ENCODE measurements at places on chromosomes 6 and 20.

- no peak for DNase-seq
These were observed 39.9 kb upstream of the TAB2 start for GRCh38 chr6:149277621-149278020.

GRCh38 chr20:34907616-34908469 is 31.4 kb downstream of the ACSS2 start:
- no peak for DNase-seq

DNA sequence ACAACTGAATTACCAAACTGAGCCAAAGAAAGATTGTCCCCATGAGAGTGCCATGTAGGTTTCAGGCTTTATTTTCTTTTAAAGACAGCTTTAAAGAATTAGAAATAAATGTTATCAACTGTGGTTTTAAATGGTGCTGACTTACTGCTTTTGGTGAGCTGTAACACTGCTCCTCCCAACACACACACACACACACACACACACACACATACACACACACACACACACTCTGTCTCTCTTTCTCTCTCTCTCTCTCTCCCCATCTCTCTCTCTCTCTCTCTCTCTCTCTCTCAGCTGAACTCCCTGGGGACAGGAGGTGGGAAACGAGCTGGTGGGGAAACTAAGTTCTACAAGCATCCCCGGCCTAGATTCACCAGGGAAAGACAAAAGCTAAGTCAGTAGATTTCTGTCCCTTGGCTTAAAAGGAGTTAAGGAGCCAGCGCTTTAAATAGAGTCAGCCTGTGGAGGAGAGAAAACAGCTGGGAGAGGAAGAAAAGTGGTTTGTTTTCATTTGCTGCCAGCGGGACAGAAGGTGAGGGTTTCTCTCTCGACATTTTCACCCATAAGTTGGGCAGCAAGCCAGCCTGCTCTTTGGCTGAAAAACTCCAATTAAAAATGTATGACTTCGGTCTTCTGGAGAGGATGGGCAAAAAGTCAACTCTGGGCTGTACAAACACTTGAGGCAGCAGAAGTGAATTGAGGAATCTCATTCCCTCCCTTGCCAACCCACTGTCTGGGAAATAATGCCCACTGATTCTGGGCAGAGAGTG is 27.4 kb downstream of the CBLN4 start:
- no peak for DNase-seq

- DNase-seq = no peak
These were observed 23.4 kb upstream of the SLCO4A1 start for GRCh38 chr20:62618611-62619529.

- DNase-seq = no peak
These were observed 14.5 kb downstream of the COL9A3 start for GRCh38 chr20:62831361-62831788.

DNA sequence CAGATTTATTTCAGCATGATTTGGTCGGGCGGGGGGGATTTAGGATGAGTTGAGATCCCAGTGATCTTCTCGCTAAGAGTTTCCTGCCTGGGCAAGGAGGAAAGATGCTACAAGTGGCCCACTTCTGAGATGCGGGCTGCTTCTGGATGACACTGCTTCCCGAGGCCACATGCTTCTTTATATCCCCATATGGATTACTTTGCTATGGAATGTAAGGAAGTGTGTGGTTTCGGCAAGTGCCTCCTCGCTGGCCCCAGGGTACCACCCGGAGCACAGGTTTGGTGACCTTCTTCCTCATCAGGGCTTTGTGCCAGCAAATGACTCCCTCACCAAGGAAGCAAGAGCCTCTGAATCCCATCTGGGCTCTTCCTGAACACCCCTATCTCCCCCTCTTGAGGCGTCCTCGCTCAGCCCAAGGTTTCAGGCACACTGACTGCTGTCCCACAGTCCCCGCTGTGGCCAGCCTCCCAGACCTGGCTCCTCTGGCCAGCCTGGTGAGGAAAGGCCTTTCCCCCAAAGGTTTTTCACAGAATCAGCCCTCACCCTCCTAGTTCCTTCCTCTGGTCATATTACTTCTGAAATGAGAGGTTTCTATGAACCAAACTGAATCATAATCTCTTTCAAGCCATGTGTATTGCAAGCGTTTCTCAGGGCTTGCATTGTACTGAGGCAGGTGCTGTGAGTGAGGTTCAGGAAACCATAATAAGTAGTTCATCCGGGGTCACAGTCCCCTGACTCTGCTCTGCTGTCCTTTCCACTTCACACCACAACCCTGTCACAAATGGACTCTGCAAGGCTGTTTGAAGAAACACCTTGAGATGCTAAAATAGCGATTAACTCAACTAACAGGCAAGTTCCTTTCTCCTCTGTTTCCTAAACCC is 41.7 kb upstream of the IL17A start:
- no peak for DNase-seq

DNA sequence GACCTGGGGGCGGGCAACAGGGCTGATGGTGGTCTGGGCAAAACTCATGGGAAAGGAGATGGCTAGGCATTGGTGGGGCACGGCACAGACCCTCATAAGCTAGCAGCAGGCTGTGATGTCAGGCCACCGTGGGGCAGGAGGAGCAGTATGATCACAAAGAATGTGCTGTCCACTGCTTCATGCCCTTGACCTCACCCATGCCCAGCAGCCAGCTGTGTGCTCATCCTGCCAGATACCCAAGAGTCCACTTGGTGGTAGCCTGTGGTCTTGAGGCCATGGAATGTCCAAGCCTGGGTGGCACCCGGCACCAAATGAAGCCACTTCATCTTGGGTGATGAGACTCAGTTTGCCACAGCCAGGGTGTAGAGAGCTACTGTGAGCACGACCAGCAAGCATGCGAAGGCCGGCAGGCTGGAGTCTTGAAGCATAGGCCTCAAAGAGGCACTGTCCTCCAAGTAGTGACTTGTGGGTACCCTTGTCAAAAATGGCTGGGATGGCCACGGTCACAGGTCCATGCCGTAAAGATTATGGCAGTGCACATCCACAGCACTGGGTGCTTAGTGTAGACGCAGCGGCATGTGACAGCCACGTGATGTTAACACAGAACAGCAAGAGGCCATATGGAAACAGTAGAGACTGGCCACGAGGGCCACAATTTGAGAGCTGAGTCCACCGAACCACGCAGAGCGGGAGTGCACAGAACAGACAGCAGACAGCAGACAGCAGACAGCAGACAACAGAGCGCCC is 19.0 kb downstream of the PLAGL2 start:
- DNase-seq = no peak

All from stimulated activated CD8-positive, alpha-beta memory T cell treated with anti-CD3 and anti-CD28 coated beads, Interleukin-7, amount 100 ng/mL, for 24 hours (primary cell).